Naive thymus-derived CD4-positive, alpha-beta T cell (primary cell): ENCODE measurements at places on chromosomes 1 and 21. TPM values are rescaled to one million over a fixed set of nuclear protein-coding genes. Genes with fewer than 3 reads are reported as not detected.

DNA sequence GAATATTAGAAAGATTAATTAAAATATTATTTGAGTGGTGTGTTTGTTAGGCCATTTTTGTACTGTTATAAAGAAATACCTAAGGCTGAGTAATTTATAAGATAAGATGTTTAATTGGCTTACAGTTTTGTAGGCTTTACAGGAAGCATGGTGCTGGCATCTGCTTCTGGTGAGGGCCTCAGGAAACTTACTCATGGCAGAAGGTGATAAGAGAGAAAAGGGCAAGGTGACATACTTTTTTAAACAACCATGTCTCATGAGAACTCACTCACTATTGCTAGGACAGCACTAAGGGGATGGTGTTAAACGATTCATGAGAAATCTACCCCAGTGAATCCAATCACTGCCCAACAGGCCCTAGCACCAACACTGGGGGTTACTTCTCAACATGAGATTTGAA is 56.7 kb upstream of the RGS21 start:
- H3K36me3 ChIP-seq: no peaks in the 10 kb centered on the region
- no peak overlapping the region for H3K4me3 ChIP-seq
- no peak overlapping the region for H3K27ac ChIP-seq
- no peaks in the 10 kb centered on the region for H3K4me1 ChIP-seq
- no peaks in the 10 kb centered on the region for H3K27me3 ChIP-seq

- no peak overlapping the region for H3K4me3 ChIP-seq
- no peak for DNase-seq
- H3K36me3 ChIP-seq: no peaks in the 10 kb centered on the region
- no peaks in the 10 kb centered on the region for H3K4me1 ChIP-seq
Observed at GRCh38 chr21:33374080-33374449, 29.1 kb upstream of the IFNGR2 start.

DNA sequence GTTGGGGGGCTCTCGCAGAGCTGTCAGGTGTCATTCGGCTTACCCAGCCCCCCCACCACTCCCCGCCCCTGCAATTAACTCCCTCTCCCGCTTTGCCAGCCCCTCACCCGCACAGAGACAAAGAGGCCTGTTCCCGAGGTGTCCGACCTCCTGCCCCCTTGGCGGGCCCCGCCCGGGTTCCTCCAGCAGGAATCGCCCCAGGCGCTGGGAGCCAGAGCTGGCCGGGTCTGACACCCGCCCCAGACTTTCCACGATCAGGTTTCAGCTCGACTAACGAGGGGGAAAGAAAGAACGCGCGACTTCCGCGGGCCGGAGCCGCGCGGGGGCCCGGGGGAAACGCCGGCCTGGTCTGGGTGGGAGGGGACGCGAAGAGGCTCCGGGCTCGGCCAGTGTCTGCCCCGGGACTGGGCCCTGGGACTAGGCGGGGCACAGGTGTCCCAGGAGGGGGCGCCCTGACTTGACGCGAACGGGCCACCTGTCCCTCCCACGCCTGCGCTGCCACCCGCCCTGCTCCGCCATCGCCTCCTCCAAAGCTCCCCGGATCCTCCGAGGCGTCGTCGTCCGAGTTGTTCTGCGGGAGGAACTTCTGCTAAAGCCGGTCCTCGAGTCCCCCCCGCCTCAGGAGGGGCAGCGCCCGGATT is 36.4 kb upstream of the HHAT start:
- DNase-seq: no peak
- H3K4me1 ChIP-seq: no peaks in the 10 kb centered on the region
- H3K36me3 ChIP-seq: no peaks in the 10 kb centered on the region
- H3K27me3 ChIP-seq: peaks cover 4% of the 10 kb centered on the region
- H3K27ac ChIP-seq: no peak overlapping the region

DNA sequence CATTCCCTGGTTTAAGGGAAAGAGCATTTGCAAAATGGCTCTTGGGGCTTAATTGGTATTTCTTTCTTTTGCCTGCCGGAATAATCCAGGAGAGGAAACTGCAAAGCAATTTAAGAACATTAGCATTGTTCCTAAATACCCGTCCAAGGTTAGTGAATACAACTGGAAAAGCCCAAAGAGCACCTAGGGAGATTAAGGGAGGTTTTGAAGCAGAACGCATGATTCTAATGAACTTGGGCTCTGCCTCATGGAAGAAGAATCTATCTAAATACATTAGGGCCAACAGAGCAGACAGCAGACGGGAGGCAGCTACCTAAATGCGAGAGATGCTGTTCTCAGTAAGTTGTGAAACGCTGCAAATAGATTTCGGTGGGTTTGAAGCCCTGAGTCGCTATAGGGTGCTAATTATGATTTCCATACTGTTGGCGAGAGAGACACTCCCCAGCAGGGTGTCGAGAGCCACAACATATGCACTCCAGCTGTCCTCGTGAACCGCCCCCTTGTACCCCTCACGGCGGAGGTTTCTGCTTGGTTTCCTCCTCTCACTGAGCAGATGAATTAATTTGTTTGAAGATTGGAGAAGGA is 326.7 kb upstream of the CAMK1G start:
- H3K27ac ChIP-seq: no peak overlapping the region
- H3K27me3 ChIP-seq: peaks cover 4% of the 10 kb centered on the region
- no peak for DNase-seq

- H3K27ac ChIP-seq: peak overlapping the region; percentile 50
- H3K27me3 ChIP-seq: no peaks in the 10 kb centered on the region
- H3K4me1 ChIP-seq: peaks cover 46% of the 10 kb centered on the region
- no peak overlapping the region for H3K4me3 ChIP-seq
- DNase-seq: peak; percentile 28
- H3K36me3 ChIP-seq: peaks cover 6% of the 10 kb centered on the region
Observed at GRCh38 chr1:31058012-31058411, 7.5 kb downstream of the PUM1 start.

DNA sequence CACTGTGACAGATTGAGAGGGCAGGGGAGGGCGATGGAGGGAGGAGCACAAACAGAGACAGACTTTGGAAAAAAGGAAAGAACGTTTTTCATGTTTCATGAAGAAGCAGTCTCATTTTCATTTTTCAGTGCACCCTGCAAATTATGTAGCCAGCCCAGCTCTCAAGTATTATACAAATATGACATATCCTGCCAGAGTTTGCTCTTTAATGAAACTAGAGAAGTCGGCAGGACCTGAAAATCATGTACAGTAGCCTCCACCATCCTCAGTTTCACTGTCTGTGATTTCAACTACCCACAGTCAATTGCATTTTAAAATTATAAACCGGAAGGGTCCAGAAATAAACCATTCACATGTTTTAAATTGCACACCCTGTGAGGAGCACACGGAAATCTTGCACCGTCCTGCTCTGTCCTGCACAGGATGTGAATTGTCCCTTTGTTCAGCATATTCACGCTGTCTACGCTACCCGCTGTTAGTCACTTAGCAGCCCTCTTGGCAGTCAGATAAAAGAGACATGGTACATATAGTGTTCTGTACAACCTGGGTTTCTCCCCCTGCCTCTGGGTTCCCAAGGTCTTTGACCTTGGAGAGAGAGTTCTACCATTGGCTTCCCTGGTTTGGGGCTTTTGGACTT is 13.6 kb upstream of the ADARB1 start:
- no peak overlapping the region for H3K27ac ChIP-seq
- no peak overlapping the region for H3K4me3 ChIP-seq
- H3K27me3 ChIP-seq: no peaks in the 10 kb centered on the region
- no peaks in the 10 kb centered on the region for H3K4me1 ChIP-seq
- no peak for DNase-seq

GRCh38 chr1:168763031-168763430 is 34.0 kb upstream of the DPT start:
- H3K27me3 ChIP-seq: no peaks in the 10 kb centered on the region
- no peak for DNase-seq
- no peak overlapping the region for H3K27ac ChIP-seq
- H3K4me3 ChIP-seq: no peak overlapping the region

DNA sequence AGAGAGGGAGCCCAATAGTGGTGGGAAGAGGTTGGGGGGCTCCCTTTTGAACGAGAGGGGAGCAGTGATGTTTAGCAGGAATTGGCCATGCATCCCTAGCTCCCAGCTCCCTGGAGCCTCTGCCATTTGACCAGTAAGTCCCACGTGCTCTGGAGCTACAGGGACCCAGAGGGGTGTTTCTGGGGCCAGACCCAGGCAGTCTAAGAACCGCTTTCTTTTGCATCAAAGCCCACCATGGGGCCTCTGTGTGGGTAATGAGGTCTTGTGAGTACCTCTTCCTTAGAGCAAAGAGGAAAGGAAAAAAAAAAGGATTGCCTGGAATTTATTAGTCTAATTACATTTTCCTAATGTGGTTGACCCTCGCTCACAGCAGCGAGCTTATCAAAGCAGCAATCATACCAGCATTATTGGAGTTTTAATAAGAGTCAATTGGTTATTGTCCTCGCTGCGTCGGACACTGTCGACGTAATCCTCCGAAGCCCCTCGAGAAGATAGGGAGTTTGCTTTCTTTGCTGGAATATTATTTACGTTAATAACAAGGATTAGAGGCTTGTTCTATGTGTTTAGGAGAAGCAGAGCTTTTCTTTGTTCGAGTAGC is 17.6 kb downstream of the ACTL8 start:
- no peak overlapping the region for H3K4me3 ChIP-seq
- no peak for DNase-seq
- H3K4me1 ChIP-seq: no peaks in the 10 kb centered on the region
- no peak overlapping the region for H3K27ac ChIP-seq
- no peaks in the 10 kb centered on the region for H3K36me3 ChIP-seq
- H3K27me3 ChIP-seq: no peaks in the 10 kb centered on the region

DNA sequence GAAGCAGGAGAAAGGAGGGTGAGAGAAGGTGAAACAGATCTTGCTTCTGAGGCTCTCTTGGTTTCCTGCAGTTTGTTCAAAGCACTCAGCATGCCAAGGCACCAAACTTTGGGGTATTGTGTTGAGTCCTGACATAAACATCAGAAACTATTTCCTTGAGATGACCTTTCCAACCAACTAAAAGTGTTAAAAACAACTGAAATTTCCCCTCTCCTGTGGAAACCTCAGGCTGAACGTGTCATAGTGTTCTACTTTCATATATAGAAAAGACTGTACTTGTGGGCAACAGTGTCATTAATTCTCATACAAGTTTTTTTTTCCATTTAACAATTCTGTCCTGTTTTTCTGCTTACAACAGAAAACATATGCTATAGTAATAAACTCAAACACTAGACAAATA is 6.3 kb upstream of the LYST start:
- H3K4me1 ChIP-seq: peaks cover 28% of the 10 kb centered on the region
- H3K4me3 ChIP-seq: no peak overlapping the region
- no peak for DNase-seq
- no peaks in the 10 kb centered on the region for H3K36me3 ChIP-seq
- no peak overlapping the region for H3K27ac ChIP-seq
- no peaks in the 10 kb centered on the region for H3K27me3 ChIP-seq

- no peak for DNase-seq
- peak overlapping the region; percentile 15 for H3K27ac ChIP-seq
- H3K4me1 ChIP-seq: peaks cover 4% of the 10 kb centered on the region
- no peak overlapping the region for H3K4me3 ChIP-seq
Observed at GRCh38 chr1:24908591-24909259, 21.4 kb downstream of the RUNX3 start.

DNA sequence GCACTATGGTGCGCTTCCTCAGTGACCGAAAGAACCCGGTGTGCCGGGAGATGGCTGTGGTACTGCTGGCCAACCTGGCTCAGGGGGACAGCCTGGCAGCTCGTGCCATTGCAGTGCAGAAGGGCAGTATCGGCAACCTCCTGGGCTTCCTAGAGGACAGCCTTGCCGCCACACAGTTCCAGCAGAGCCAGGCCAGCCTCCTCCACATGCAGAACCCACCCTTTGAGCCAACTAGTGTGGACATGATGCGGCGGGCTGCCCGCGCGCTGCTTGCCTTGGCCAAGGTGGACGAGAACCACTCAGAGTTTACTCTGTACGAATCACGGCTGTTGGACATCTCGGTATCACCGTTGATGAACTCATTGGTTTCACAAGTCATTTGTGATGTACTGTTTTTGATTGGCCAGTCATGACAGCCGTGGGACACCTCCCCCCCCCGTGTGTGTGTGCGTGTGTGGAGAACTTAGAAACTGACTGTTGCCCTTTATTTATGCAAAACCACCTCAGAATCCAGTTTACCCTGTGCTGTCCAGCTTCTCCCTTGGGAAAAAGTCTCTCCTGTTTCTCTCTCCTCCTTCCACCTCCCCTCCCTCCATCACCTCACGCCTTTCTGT is 7.3 kb upstream of the PIGV start:
- no peak overlapping the region for H3K4me3 ChIP-seq
- H3K4me1 ChIP-seq: peaks cover 3% of the 10 kb centered on the region
- H3K27me3 ChIP-seq: no peaks in the 10 kb centered on the region
- H3K27ac ChIP-seq: no peak overlapping the region
- peaks cover 27% of the 10 kb centered on the region for H3K36me3 ChIP-seq

DNA sequence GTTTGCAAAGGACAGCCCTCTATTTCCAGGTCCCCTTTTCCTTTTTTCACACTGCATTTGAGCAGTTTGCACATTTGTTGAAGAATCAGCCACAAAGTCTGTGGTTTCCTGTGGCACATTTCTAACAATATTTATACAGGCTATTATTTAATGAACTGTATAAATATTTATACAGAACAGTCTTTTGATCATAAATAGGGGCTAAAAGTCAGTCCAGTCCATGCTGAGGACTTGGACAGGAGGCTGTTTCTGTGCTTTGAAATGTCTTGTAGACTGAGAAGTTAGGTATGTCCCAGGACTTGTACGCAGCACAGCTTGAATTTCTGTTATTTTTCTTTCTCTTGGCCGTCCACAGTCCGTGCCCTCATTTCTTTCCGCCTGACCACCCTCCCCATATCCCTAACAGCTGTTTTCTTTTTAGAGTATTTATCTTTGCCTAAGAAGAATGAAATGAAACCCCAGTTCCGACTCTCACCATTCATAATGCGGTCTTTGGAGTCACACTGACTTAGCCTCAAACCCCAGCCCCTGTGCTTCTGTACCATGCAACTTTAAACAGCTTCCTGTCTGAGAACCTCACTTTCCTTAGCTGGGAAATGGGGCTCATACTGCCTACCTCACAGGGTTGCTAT is 19.7 kb downstream of the FGGY start:
- no peak overlapping the region for H3K27ac ChIP-seq
- no peak for DNase-seq
- no peaks in the 10 kb centered on the region for H3K36me3 ChIP-seq

The OR6K3 gene
- not detected for total RNA-seq

The RNF207 gene
- 0.81 TPM for total RNA-seq

The TNFSF18 gene
- total RNA-seq: not detected

The PGLYRP3 gene
- not detected for total RNA-seq

The SPRR1A gene
- not detected in 2 replicates for total RNA-seq
